ENCODE measurements at places on chromosomes 2 and 18.

DNA sequence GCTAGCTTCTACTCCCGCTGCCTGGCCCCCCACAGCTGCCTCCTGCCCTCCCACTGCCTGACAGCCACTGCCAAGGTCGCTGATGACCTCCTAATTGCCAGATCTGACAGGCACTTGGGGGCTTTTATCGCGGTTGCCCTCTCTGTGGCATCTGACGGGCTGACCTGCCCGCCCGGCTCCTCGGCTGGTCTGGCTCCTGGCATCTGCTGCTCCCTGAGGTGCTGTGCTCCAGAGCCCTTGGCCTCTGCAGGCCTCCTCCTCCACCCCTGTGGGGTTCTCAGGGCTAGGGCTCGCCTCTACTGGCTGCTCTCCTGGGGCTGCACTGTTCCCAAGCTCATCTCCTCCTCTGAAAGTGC lies 43.1 kb downstream of the INHBB start:
- no peak for DNase-seq

DNA sequence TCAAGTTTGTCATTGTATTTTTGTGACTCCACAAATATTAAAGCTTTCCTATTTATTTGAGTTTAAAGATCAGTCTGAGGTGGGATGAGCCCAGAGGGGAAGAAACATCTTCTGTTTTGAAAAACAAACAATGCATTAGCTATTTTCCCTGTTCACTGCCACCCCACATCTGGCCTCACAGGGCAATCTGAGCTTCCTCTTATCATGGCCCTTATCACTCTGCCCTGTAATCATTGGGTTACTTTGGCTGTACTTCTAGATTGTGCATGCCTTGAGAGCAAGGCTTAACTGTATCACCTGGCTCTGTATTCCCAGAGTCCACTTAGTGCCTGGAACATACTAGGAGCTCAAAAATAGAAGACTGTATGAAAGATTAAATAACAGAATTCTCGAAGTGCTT lies 241.6 kb upstream of the NT5C1B start:
- no peak for DNase-seq

DNA sequence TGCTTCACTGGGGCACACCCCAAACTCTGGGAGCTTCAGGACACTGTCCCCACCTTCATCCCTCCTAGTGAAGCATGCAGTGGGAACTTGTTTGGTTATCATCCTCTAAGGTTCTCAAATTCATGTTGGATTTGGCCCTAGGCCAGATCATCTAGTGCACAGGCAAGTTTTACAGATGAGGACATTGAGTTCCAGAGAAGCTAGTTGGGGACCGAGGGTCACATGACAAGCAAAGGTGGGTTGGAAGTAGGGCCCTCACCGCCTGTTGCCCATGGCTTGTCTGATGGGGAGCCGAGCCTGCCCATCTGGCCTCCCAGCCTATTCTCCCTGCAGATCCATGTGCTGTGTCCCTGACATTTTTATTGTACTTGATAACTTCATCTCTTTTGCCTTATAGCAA lies 2.8 kb downstream of the PRKCE start:
- DNase-seq: no peak

- no peak for DNase-seq
Measured at GRCh38 chr18:35623255-35623654, 41.7 kb downstream of the GALNT1 start.

- DNase-seq: peak; percentile 52
Measured at GRCh38 chr18:59846814-59847490, 52.8 kb upstream of the PMAIP1 start.

DNA sequence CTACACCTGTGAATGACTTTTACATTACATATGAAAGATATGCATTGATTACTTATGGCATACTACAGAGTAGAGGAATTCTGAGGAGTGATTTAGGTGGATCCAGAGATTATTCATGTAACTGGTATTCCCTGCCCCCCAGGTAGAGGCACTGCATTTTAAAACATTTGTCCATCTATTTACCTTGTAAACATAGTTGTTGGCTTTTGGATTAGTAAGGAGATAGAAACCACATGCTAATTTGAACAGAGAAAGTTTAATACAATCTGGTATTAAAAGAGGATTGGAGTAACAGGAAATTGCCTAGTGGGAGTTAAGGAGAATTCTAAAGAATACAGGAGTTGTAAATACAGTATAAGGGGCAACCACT lies 15.9 kb downstream of the GALNT3 start:
- DNase-seq: no peak

GRCh38 chr18:9184998-9185613 lies 48.5 kb downstream of the ANKRD12 start:
- no peak for DNase-seq

- no peak for DNase-seq
Measured at GRCh38 chr2:182023235-182023634, 37.6 kb downstream of the PPP1R1C start.

DNA sequence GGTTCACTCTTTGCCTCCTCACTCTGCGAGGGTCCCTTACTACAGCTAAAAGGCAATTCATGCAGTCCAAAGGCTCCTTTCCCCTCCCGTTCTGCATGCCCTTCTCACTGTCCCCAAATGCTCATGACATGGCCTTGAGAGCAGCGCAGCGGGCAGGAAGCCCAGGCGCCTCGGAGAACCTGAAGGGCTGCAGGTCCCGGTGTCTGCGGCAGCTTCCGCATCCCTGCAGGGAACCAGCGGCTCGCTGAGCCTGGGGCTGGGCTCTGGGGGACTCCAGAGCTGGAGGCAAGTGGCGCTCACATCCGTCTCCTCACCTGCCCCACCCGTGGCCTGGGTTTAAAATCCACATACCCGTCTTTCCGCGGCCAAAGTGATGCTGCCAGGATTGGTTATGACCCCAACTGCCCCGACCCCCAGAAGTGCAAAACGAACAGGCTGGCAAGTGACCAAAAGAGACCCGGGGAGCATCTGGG lies 462 bp upstream of the CIDEA start:
- no peak for DNase-seq

- DNase-seq: no peak
Measured at GRCh38 chr2:14550658-14551057, 81.9 kb upstream of the LRATD1 start.

DNA sequence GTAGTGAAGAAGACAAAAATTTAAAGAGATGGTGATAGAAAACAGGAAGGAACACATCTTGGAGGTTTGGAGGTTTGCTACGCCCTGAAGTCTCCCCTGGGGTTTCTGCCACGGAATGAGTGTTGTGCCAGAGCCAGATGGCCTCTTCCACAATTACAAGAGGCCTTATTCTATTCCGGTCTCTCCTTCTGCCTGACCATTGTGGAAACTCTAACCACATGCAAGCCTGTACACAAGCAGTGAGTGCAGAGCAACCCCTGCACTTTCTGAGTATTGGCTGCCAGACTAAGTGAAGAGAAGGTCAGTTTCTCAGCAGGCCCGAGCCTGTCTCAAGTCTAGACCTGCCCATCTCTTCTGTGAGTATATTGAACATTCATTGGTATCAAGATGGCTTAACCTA lies 22.7 kb upstream of the MYO1B start:
- DNase-seq: no peak

DNA sequence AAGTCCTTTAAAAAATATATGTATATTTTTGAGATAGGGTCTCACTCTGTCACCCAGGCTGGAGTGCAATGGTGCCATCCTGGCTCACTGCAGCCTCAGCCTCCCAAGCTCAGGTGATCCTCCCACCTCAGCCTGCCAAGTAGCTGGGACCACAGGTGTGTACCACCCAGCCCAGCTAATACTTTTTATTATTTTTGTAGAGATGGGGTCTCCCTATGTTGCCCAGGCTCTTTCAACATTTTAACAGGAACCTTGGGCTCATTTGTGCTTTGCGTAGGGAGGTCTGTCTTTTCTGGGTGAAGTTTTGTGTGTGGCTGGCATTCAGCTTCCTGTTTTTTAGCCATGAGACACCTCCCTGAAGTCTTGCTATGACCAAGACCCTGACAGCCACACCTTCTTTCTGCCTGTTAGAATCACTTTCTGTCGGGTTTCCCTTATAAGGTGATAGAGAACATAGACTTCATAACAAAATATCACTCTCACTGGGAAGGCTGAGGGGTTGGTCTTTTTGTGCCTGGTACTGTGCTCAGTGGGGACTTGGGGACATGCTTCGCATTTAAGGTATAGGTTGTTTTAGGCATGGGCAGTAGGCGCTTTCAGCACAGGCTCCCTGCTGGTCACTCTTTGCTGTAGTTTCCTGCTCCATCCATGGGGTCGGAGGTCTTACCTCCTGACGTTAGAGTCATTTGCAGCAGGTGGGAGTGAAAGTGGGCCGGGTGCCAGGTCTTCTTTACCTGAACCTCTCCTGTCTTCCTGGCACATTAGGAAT lies 3.4 kb downstream of the RAB31 start:
- no peak for DNase-seq

DNA sequence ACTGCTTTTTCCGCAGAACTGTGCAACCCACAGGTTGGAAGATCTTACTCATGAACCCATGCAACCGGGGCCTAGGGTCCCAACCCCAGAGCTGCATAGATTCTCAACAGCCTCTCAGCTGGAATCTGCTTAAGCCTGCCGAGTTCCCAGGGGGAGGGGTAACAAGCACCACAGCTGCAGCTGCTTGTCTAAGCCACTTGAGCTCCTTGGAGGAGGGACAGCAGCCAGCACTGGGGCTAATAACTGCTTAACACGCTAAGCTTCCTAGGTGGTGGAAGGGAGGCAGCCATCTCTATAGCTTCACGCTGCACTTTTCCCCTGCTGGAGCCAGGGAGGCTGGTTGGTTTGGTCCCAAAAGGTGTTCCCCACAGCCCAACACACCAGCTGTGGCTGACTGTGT lies 311.6 kb downstream of the DSC3 start:
- DNase-seq: no peak

GRCh38 chr2:54610700-54611099 lies 112.8 kb upstream of the EML6 start:
- no peak for DNase-seq

- DNase-seq: no peak
Measured at GRCh38 chr2:96241900-96242611, 23.7 kb downstream of the TMEM127 start.
